Epithelial cell of proximal tubule (primary cell): ENCODE measurements at places on chromosomes 2 and 18. TPM values are rescaled to one million over a fixed set of nuclear protein-coding genes. Genes with fewer than 3 reads are reported as not detected.

- no peak for DNase-seq
Observed at GRCh38 chr2:122077771-122078170, 322.3 kb downstream of the TSN start.

DNA sequence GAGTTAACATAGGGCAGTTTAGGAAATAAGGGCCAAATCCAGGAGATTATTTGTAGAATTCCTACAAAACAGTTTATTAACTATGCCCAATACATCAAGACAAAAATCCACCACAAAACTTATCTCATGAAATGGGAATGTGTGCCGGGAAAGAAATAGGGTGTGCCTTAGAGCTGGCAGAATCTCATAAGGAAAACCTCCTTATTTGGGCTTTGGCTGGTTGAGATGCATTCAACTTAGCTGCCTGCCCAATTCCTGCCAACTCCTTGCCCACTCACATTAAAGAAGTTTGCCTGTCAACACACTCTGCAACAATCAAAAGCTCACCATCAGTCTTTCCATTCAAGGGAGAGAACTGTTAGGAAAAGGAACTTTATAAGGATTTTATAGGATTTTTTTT lies 500.6 kb downstream of the SATB2 start:
- DNase-seq = no peak

- no peak for DNase-seq
Observed at GRCh38 chr2:172448544-172449267, 21.3 kb downstream of the ITGA6 start.

SNED1 gene
- 0.22 and 0.29 TPM in 2 replicates for total RNA-seq

GPR75 gene
- 0.52 and 1.5 TPM in 2 replicates for total RNA-seq

GRCh38 chr2:219294356-219295351 lies 14.5 kb downstream of the PTPRN start:
- DNase-seq = no peak

GRCh38 chr18:62802523-62802922 lies 87.2 kb downstream of the PHLPP1 start:
- no peak for DNase-seq

DNA sequence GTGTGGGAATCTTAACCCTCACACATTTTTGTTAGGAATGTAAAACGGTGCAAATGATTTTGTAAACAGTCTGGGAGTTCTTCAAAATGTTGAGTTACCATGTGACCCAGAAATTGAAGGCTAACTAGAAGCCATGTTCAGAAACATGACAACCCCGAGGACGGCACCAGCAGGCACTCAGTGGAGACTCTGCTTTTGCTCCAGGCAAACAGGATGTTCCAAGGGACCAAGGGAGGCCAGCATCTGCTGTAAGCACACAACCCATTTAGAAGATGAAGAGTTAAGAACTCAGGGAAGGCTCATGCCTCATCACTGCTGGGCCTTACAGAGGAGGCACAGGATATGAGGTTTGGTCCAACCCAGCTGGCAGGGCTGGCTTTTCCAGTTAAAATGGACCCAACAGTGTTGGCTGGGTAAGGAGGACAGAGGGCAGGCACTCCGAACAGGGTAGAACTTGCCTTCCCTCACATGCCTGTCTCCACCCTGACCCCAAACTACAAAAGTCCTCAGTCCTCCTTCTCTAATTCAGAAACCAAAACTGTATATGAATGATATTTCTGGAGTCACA lies 23.6 kb downstream of the PARD6G start:
- no peak for DNase-seq

GRCh38 chr2:13240789-13241487 lies 524.2 kb downstream of the TRIB2 start:
- DNase-seq = no peak

PTPN4 gene
- total RNA-seq = 6.4 and 9.6 TPM in 2 replicates

- DNase-seq = no peak
Observed at GRCh38 chr2:229417176-229417575, 146.1 kb upstream of the PID1 start.

GRCh38 chr2:237715459-237715947 lies 83.1 kb upstream of the RBM44 start:
- no peak for DNase-seq

DNA sequence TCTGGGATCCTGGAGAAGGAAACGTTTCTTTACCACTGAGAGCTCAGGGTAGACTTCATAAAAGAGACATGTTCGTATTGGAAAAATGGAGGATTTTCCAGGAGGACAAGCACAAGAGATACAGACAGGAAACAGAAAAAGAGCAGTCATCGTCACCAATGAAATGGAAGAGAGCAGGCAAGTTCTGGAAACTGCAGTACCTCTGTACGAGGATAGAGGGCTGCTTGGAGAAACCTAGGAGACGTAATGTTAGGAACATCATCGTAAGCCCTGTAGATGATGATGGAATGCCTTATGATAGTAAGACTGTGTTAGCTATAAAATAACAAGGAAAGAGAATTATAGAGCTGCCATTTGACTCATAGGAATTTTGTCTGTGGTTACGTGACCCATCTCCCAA lies 121.1 kb upstream of the KLHL14 start:
- no peak for DNase-seq

FNDC4 gene
- 7.3 and 26.6 TPM in 2 replicates for total RNA-seq

EPAS1 gene
- 33.8 and 75.7 TPM in 2 replicates for total RNA-seq

DNA sequence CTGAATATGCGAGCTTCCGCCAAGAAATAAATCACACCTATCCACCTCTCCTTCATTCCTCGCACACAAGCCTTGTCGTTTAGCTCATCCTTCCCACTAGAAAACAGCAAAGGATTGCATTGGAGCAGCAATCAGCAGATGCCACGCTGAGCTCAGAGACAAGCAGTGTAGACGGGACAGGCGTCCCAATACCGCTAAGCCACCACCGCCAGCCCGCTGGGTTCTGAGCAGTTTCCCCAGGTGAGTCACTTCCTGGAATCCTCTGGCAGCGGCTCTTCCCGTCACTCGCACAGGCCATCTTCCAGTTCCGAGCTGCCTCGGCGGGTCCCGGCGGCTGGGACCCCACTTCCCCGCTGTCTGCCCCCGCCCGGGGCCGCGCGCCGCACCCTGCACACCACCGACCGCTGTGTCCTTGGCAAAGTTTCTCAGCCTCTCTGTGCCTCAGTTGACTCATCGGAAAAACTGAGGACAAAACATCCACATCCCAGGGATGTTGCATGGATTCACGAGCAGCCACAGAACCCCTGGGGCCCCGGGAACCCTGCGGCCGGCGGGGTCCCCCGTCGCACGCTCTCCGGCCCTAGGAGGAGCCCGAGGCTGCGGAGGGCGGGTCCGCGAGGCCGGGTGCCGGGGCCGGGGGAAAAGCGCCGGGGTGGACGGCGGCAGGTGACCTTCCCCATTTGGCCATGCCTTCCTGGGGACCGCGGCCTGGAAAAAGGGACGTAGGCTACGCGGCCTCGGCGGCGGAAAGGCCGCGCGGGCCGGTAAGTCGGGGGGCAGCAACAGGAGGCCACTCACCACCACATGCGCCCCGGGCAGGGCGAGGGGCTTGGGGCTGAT lies 573 bp downstream of the KDSR start:
- no peak for DNase-seq

GRCh38 chr2:7758073-7758759 lies 841.0 kb downstream of the RNF144A start:
- no peak for DNase-seq

- no peak for DNase-seq
Observed at GRCh38 chr2:231464576-231465540, 574 bp upstream of the NCL start.

GATA6 gene
- 1.2 and 2.7 TPM in 2 replicates for total RNA-seq

GRCh38 chr2:120826716-120827410 lies 91.2 kb downstream of the GLI2 start:
- DNase-seq = no peak

GRCh38 chr18:48800466-48800865 lies 150.3 kb downstream of the SMAD7 start:
- DNase-seq = no peak

DNA sequence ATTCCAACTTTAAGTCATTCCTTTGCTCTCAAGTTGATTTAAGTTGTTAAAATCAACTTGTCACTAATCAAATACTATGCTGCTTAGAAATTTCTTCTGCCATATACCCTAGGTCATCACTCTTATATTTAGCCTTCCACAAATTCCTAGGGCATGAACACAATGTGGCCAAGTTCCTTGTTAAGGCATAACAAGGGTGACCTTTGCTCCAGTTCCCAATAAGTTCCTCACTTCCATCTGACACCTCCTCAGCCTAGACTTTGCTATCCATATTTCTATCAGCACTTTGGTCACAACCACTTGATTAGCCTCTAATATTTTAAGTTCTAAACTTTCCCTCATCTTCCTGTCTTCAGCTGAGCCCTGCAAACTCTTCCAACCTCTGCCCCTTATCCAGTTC lies 9.9 kb upstream of the TMEM37 start:
- no peak for DNase-seq

GRCh38 chr2:59968441-59968840 lies 585.0 kb downstream of the BCL11A start:
- DNase-seq = no peak

GRCh38 chr2:169480079-169480465 lies 778 bp downstream of the BBS5 start:
- no peak for DNase-seq

ADCYAP1 gene
- not detected in 2 replicates for total RNA-seq

CD8B2 gene
- total RNA-seq = 0.29 TPM in 1 of 2 replicates, not detected in the other
